Colonic mucosa (tissue), 4 donors: ENCODE measurements at places on chromosomes 3 and 15. TPM values are rescaled to one million over a fixed set of nuclear protein-coding genes. Genes with fewer than 3 reads are reported as not detected.
A peak's percentile ranks its signal among the peaks of the same experiment; 100 is the strongest.

STX19 gene
- 18.8 TPM for total RNA-seq

MASP1 gene
- total RNA-seq: 11.1 TPM

DNAH12 gene
- total RNA-seq: 0.02 TPM

B3GALNT1 gene
- 1.8 TPM for total RNA-seq

- DNase-seq: no peak
Observed at GRCh38 chr3:71226565-71227269, 356.8 kb downstream of the FOXP1 start.

DNA sequence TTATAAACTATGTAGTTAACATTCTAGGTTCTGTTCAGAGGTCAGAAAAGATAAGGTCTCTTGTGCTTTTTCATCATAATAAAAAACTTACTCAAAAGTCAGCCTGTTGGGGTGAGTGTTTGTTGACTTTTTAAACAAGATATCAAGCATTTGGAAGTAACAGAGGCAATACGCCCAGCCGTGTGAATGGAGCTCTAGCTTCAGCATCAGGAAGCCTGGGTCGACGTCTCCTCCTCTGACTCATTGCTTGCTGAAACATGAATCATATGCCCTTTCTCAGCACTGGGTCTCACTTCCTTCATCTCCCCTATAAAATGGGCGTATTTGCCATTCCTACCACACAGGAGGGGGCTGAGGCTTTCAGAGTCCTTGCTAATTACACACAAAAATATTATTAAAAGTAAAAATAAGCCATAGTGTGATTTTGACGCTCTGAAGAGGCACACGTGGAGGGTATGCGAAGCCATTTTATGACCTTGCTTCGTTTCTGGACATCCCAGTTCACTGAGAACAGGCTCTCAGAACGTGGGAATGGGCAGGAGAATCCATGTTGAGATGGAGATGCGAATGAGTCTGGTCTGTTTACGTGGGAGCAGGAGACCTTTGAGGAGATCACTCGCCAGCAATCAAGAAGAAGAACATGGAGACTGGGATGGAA is 220.8 kb upstream of the TPRG1 start:
- peak; percentile 67 for DNase-seq

DNA sequence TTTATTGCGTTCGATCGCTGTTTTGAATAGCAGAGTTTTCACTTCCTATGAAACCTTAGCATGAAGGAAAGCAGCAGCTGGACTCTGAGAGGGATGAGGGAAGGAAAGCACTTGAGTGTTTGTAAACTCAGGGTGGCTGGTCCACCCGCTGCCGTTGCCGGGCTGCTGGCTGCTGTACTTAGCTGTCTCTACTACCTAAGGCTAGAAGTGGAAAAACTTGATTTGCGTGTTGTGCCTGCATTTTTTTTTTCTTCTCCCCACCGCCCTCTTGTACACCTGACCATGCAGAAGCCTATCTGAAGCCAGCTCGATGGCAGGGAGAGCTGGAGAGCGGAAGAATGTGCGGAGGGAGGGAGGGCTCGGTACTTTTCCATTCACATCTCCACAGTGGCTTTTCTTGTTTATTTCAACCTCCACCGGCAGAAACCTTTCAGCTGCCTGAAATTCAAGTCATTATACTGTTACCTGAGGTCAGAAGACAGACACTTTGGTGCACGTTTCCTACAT is 4.8 kb upstream of the BCL6 start:
- DNase-seq: peak; percentile 83

GRCh38 chr15:60886680-60887079 is 342.4 kb downstream of the RORA start:
- DNase-seq: no peak

GRCh38 chr3:106913966-106914365 is 463.3 kb upstream of the CCDC54 start:
- DNase-seq: no peak

- DNase-seq: no peak
Observed at GRCh38 chr3:73484656-73485248, 140.0 kb downstream of the PDZRN3 start.

DNA sequence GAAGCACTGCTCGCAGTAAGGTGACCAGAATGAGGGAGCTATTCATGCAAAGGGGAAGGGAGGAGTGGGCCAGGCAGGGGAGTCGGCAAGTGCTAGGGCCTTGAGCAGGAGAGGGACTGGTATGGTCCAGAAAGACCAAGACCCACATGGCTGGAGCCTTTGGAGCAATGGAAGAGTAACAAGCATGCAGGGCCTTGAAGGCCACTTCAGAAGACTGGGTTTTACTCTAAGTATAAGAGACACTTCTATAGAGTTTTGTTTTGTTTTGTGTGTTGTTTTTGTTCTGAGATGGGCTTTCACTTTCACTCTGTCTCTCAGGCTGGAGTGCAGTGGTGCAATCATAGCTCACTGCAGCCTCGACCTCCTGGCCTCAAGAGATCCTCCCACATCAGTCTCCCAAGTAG is 42.0 kb downstream of the BFSP2 start:
- no peak for DNase-seq
